ENCODE measurements at places on chromosomes 6 and 20.

- DNase-seq: no peak
These were observed 44.3 kb upstream of the PTGIS start for GRCh38 chr20:49612127-49612738.

DNA sequence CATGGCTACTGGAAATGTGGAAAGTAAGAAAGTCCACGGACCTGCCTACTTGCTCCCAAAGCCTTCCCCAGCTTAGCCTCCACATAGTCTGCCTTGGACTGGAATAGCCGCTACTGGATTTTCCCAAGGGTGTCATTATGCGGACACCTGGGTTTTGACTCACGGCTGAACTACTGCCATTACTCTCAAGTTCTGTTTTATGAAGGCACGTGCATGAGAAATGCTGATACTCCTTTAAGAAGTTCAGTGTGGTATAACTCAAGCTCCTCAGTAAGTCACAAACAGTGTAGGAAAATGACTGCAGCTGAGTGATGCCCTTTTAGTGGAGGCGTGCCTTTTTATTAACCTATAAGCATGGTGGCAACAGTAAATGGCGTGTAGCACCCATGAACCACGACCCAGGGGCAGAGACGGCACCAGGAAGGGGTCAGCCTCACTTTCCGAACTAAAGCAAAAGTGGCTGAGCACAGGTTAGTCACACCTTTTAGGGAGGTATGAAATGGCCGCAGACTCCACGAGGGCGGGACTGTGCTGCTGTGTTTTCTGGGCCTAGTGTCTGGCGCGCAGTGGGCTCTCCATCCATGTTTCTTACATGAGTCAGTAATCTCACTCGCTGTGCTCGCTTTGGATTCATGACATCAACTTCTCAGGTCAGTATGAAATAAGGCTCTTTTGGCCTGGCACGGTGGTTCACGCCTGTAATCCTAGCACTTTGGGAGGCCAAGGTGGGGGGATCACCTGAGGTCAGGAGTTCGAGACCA is 23.9 kb downstream of the PSMG4 start:
- DNase-seq: no peak

DNA sequence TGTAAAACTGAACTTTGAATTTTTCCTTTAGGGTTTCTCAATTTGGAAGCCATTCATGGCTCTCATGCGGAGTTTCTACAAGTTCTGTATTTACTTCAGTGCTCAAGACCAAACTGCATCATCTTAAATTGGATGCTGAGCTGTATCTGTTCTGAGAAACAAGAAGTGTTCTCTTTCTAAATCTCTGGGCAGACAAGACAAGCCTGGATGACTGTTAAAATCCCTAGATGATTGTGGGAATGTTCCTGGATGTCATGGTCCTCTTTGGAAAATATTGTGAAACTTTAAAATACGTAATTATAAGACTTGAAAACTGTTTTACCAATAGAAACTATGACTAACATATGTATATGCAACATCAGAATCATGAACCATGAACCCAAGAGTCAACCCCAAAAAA is 6.2 kb upstream of the GCM1 start:
- DNase-seq: no peak

DNA sequence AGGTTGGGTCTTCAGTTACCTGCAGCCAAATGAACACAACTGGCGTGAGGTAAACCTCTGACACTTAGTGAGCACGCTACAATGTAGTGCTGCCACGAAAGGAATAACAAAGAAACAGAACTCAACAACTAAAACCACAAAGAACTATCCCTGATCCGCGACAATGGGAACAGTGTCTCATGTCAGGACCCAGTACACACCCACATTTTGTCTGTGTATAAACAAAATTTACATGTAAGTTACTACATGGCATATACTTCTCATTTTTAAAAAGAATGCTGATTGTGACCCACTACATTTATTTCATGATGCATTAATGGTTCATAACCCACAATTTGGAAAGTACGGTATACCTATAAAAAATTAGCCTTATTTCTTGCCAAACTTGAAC is 14.1 kb downstream of the FKBP1A start:
- DNase-seq: no peak

- no peak for DNase-seq
These were observed 10.0 kb downstream of the PACSIN1 start for GRCh38 chr6:34475767-34476328.

GRCh38 chr20:17327185-17328148 is 100.6 kb downstream of the PCSK2 start:
- DNase-seq: no peak

- DNase-seq: no peak
These were observed 97.8 kb downstream of the PLEKHG1 start for GRCh38 chr6:150697515-150697914.

DNA sequence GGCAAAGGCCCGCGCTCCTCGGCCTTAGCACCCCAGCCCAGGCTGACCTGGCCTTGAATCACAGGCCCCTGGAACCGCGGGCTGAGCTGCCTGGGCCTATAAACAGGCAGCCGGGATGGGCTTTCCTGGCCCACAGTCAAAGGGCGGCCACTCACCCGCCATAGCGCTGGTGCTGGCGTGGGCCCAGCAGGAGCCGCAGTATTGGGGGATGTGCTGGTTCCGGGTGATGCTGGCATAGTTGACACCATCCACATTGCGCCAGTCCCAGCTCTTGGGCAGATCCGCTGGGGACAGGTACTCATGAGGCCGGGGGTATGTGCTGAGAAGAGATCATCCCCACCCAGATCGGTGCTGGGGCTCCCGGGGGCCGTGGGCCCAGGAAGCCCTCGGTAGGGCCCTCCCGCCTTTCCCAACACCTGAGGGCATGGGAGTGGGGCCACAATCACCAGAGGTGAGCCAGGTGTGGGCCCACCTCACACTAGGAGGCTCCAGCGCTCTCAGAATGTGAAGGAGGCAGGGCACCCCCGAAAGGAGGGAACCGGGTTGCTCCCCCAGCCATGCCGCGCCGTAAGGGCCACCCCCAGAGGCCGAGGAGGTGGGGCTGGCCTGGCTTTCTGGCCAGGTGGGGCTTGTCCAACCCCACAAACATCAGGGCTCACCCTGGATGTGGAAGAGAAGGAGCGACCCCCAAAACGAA is 739 bp downstream of the CTSZ start:
- DNase-seq: no peak

- DNase-seq: no peak
These were observed 87.8 kb downstream of the CDH26 start for GRCh38 chr20:60046011-60046413.

GRCh38 chr6:33771146-33772081 is 17.5 kb downstream of the LEMD2 start:
- peak; percentile 46 for DNase-seq

DNA sequence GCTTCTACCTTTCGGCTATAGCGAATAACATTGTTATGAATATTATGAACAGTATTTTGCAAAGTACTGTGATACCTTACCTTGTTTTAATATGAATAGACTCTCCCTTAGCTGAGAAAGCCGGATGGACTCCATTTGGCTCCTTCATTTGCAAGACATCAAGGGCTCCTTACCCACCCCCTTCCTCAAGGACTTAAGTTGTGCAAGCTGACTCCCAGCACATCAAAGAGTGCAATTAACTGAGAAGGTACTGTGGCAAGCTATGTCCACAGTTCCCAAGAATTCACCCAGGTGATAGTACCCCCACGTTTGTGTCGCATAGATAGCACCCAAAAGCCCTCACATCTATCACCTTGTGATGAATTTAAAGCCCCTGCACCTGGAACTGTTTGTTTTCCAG is 11.2 kb downstream of the CST5 start:
- DNase-seq: no peak

- DNase-seq: no peak
These were observed 119.9 kb downstream of the UST start for GRCh38 chr6:148866657-148867268.

DNA sequence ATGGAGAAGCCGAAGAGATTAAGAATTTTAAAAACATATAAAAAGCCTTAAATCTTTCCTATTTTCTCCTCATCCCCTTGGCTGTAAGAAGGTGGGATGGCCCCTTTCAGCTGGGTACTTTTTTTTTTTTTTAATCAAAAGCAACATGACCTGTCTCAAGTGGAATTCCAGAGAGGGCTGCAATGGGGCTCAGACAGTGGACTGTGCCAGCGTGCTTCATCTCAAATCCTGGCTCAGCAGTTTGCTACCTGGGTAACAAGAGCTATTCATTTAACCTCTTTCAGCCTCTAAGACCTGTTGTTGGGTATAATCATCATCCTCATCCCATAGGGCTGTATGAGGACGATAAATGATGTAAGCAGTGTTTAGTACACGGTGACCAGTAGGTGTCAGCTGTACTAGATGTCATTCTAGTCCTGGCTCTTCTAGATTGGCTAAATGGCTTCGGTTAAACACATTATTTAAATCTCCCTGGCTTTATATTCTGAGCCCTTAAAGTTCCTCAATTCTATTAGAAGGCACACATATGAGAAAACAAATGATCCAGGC is 6.9 kb upstream of the PPP1R3G start:
- no peak for DNase-seq

DNA sequence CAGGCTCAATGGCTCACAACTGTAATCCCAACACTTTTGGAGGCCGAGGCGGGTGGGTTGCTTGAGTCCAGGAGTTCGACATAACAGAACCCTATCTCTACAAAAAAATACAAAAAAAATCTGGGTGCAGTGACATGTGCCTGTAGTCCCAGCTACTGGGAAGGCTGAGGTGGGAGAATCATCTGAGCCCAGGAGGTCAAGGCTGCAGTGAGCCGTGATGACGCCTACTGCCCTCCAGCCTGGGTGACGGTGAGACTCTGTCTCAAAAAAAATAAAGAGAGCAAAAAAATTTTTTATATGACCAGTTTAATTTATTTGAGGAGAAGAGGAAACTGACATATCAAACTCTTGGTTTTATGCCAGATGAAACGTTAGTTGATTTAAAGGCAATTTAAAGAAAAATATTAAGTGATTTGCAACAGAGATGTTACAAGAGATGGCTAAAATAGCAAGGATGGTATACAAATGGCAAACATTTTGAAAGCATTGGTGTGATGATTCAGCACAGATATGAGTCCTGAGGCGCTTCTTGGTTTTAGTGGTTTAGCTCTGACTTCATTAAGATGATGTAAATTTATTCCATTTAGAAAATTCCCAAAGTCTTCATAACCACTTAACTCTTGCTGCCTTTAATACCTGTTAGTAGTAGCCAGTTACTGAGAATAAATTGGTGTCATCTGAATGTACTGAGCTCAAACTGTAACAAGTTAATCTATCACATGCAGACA is 17.7 kb downstream of the GTF2H5 start:
- no peak for DNase-seq

- DNase-seq: no peak
These were observed 37.5 kb upstream of the LCA5 start for GRCh38 chr6:79574630-79575225.

GRCh38 chr20:62751551-62752150 is 43.0 kb downstream of the NTSR1 start:
- no peak for DNase-seq

DNA sequence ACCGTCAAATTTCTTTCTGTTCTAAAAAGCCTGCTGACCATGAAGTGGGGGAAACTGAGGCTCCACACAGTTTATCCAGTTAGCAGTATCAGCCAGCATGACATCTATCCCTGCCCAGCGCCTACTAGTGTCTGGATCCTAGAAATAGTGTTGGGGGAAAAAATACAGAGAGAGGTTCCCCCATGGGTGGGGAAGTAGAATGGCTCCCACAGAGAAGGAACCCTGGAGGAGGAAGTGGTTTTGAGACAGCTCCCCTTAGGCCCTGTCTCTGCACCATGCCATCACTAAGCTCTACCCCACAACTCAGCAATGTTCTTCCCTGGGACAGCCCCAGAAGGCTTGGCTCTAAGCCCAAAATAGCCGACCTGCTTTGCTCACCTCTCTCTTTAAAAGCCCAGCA is 153.4 kb downstream of the MBOAT1 start:
- no peak for DNase-seq

DNA sequence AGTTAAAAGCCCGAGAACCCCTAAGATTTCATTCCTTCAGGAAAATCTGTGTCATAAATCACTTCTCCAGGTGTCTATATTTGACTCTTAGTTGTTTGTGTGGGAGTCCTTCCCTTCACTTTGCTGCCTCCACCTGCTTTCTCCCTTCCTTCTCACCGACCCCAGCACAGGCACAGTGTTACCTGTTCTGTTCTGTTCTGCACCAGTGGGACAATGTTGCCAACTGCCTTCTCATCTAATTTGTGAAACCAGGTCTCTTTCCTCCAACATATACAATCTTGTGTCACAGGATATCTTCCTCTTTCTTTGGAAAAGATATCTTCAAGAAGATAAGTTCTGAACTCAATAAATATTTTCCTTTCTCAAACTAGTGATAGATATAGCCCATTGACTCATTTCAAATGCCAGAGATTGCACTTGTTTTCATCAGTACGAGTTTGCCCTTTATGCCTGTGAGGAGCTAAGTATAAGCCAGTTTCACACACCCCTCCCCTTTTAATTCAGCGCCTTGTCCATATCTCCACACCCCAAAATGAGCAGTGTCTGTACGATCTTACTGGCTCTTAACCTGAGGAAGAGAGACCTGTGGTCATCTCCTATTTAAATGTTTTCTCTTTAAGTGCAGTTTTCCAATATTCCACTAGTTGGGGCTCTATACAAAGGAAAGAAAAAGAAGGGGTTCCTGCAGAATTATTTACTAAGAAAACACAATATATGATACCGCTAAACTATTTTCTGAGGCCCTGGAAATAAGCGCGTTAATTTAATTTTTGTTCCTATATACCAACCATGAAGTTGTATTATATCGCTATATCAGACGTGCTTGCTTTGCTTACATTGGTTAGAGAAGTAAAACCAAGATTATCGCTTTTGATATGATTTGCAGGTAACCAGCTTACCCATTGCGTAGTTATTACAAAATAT is 81.6 kb upstream of the PREP start:
- peak; percentile 25 for DNase-seq

- DNase-seq: no peak
These were observed 1.4 kb downstream of the RAET1E start for GRCh38 chr6:149896491-149896890.

DNA sequence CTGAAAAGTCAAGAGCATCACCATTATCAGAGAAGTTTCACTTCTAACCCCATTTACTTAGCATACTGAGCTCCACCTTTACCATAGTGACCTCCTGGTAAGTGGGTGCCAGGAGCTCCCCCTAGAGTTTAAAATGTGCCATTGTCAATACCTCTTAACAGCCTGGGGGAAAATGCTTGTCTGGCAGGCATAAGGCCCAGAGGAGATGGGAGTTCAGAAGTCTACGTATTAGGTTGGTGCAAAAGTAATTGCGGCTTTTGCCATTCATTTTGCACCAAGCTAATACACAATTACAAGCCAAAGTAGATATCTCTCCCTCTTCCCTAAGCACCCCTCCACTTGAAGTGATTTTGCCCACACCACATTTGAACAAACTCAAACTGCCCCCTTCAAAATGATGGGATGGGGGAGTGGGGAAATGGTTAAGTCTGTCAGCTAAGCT is 919.0 kb downstream of the KIF16B start:
- no peak for DNase-seq

- peak; percentile 100 for DNase-seq
These were observed 996 bp downstream of the ZBTB2 start for GRCh38 chr6:151390276-151390850.

DNA sequence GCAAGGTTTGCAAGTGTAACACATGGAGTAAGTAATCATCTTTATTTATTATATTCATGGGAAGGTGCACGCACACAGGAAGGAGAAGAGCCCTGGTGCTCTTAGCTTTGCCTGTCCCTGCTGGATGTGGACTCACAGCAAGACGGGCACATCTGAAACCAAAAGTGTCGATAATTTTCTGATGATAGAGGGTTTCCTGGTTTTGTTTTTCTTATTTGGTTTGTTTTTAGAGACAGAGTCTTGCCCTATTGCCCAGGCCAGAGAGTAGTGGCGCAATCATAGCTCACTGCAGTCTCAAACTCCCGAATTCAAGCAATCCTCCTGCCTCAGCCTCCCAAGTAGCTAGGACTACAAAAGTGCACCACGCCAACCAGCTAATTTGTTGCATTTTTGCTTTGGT is 7.8 kb upstream of the KHDC1L start:
- DNase-seq: no peak
